ENCODE measurements at places on chromosomes 11 and 22.

DNA sequence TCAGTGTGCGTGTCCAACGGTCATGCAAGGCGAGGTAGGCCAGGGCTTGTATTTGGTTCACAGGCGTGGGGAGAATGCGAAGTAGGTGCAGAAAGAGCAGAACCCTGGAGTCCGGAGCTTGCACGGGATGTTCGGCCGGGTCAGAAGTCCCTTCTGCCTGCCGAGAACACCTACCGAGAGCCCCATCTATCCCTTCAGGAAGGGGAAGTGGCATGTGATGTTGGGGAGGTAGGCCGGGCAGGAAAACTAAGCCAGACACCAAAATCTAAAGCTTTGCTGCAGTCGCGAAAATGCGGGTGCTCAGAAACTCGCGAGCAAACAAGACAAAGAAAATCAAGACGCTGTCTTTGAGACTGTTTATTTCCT is 435 bp upstream of the TAF6L start:
- DNase-seq = no peak

GRCh38 chr11:72369743-72370142 is 64.6 kb downstream of the CLPB start:
- no peak for DNase-seq

- DNase-seq = no peak
Observed at GRCh38 chr11:102047305-102047924, at the start of gene CFAP300. TSS of gene CFAP300 (plus strand) at chr11:102047437. CDS start at chr11:102047471, 34 bp downstream.

- no peak for DNase-seq
Observed at GRCh38 chr22:22031183-22031945, 48.8 kb upstream of the TOP3B start.

- no peak for DNase-seq
Observed at GRCh38 chr11:117441146-117441975, 113.7 kb downstream of the CEP164 start.
